SJCRH30 (cell line): ENCODE measurements at places on chromosomes 11 and 22. TPM values are rescaled to one million over a fixed set of nuclear protein-coding genes. Genes with fewer than 3 reads are reported as not detected.

- DNase-seq = no peak
Measured at GRCh38 chr11:121793916-121794315, 322.1 kb downstream of the BLID start.

- no peak for DNase-seq
Measured at GRCh38 chr11:110373051-110373702, 56.6 kb upstream of the FDX1 start.

DNA sequence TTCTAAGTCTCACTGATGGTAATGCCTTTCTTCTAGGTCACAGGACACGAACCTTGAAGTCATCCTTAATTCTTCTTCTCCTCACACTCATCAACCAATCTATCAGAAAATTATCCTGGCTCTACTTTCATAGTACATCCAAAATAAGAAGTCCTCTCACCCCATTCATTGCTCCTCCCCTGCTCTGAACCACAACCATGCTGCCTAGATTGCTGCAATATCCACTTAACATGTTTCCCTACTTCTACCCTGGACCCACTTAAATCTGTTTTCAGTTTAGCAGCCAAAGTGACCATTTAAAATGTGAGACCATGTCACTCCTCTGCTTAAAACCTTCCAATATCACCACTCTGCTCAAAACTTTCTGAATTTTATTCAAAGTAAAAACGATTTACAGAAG is 445.9 kb upstream of the FAT3 start:
- DNase-seq = no peak

The RBMXL2 gene
- total RNA-seq = not detected in 2 replicates

GRCh38 chr22:41041532-41041931 is 50.9 kb upstream of the EP300 start:
- no peak for DNase-seq

- no peak for DNase-seq
Measured at GRCh38 chr11:5154657-5155056, at the start of gene OR52A1. TSS of gene OR52A1 (minus strand) at chr11:5154757. CDS start at chr11:5152369, 2,388 bp downstream.

- peak; percentile 64 for DNase-seq
Measured at GRCh38 chr11:90204832-90205646, 17.8 kb downstream of the CHORDC1 start.

The IL10RA gene
- total RNA-seq = not detected in 2 replicates

The CCDC81 gene
- 0.81 and 1.2 TPM in 2 replicates for total RNA-seq

The OR8G5 gene
- not detected in 2 replicates for total RNA-seq

GRCh38 chr11:118895093-118896039 is 11.7 kb downstream of the CXCR5 start:
- no peak for DNase-seq

- DNase-seq = no peak
Measured at GRCh38 chr11:46388619-46389449, 2.7 kb downstream of the CHRM4 start.

GRCh38 chr22:41758231-41758630 is 42.2 kb upstream of the CCDC134 start:
- DNase-seq = no peak

GRCh38 chr11:26626346-26626745 is 54.3 kb upstream of the MUC15 start:
- DNase-seq = no peak

The HBB gene
- total RNA-seq = not detected in 2 replicates

The IL18 gene
- 0.14 and 0.18 TPM in 2 replicates for total RNA-seq

- DNase-seq = peak; percentile 21
Measured at GRCh38 chr11:64989416-64989815, 7.4 kb downstream of the BATF2 start.

The DGCR6 gene
- total RNA-seq = 5.4 and 8.2 TPM in 2 replicates

DNA sequence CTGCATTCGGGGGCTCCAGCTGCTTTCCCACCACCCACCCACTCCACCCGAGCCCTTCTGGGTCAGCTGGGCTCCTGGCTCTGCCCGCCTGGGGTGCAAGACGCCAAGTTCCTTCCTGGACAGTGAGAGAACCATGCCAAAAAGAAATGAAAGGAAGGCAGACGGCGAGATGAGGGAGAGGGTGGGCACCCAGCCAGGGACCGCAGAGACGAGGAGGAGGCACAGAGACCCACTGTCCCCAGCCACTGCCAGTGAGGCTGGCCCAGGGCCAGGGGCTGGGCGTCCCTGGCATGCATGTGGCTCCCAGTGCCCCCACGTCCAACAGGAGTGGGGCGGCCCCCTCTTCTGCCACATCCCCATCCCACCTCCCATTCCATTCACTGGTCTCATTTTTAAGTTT is 10.8 kb upstream of the CD81 start:
- DNase-seq = no peak

The B3GAT1 gene
- total RNA-seq = not detected in 2 replicates

- no peak for DNase-seq
Measured at GRCh38 chr11:44885919-44886789, 64.5 kb downstream of the TP53I11 start.

DNA sequence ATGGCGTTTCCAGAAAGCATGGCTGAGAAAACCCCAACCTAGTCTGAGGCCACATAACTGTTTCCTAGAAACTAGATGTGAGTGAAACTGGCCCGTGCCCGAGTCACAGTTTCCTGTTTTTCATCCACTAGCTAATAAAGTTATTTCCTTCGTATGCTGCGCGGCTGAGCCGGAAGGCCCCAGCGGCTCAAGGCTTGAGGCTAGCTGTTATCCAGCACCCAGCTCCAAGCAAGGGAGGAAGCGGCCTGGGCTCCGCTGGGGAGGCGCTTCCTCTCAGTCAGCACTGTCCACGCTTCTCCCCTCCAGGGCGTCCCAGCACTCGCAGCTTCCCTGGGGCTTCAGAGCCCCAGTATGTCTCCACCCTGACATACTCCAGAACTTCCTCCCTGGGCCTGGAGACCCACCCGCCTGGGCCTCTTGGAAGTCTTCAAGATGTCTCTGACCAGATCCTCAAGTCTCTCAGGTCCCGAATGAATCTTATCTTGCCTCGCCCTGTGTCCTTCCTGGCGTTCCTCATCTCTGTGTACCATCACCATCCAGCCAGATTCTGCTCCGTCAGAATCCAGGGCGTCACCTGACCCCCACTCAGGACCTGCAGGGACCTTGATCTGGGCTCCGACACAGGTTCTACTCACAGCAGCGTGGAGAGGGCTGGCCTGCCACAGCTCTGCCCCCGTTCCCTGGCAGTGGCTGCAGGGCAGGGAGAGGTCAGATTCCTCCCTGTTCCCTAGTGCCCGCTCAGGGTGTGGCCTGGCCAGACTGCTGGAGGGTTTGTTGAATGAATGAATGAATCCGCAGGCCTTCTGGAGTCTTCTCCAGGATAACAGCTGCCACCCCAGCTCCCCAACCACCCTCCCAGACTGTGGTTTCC is 81.9 kb downstream of the LRRC32 start:
- DNase-seq = no peak

- DNase-seq = peak; percentile 52
Measured at GRCh38 chr11:75325713-75326438, 25.6 kb downstream of the ARRB1 start.

The DRG1 gene
- total RNA-seq = 109 and 116 TPM in 2 replicates

GRCh38 chr11:120273432-120273831 is 33.5 kb downstream of the POU2F3 start:
- DNase-seq = no peak

GRCh38 chr11:14975252-14975587 is 3.1 kb upstream of the CALCA start:
- DNase-seq = no peak

DNA sequence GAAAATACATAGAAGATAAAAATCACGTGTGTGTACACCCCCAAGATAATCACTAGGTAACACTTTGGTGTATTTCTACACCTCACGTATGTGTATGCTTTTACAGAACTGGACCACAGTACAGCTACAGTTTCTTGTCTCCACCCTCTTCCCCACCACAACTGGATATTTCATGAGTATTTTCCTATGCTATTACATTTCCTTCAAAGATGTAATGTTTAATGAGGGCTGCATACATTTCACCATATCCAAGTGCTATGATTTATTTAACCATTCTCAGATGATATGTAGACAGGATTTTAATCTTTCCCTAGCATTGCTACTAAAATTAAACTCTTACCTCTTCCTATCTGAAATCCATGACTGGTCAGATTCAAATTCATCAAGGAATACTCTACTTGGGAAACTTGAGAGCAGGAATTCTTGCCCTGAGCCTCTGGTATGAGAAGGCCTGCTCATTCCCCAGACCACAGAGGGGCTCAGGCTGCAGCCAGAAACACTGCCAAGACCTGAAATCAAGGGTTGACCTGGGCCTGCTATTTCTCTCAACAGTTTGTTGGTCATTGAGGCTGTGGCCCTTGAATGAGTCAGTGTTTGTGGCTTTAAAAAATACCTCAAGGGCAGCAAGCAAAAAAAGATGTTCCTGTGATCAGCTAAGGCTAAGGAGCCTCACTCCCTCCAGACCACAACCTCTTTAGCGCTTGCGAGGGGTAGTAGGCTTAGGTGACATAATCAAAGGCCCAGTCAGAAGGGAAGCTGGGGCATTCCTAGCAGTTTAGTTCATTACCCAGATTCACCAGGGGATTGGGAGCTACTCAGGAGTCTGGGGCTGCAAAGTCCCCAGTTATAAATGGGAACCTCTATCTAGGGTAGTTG is 55.5 kb downstream of the ABTB2 start:
- peak; percentile 68 for DNase-seq

DNA sequence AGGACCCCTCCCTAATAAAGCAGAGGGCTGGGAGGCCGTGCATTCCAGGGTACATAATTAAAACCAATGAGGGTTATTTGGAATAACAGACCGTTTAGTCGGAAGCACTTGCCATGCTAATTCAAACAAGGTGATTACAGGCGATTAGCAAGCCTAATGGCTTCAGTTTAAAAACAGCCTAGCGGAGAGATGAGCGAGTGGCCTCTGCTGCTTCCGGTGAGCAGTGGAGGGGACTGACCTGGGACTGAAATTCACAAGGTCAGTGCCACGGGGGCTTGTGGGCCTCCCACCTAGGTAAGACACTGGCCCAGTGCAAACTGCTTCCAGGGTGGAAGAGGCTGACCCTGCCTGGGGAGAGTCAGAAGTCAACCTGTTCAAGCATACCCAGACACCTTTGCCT is 56.8 kb upstream of the ALX4 start:
- DNase-seq = no peak

DNA sequence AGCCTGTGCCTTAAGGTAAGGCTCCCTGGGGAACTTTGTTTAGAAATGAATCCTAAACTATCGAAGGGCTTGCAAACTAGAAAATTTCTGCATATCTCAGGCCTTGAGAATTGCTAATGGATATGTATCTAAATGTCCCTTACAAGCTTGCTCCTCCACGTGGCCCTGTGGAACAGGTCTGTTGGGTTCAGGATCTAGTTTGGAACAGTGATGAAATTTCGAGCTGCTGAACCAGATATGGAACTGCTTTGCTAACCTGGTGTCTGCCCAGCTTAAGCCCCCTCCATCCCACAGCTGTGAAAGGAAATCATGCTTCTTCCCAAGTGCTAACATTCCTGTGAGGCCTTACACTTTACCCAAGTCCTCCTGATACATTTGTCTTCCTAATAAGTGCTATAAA is 11.6 kb downstream of the SREBF2 start:
- no peak for DNase-seq

- no peak for DNase-seq
Measured at GRCh38 chr11:117594721-117595120, 202.3 kb downstream of the DSCAML1 start.

The RANGAP1 gene
- 55.4 and 56.5 TPM in 2 replicates for total RNA-seq

The MS4A6E gene
- not detected in 2 replicates for total RNA-seq

The PGA4 gene
- total RNA-seq = not detected in 2 replicates

GRCh38 chr11:69277074-69277809 is 16.7 kb upstream of the MYEOV start:
- DNase-seq = no peak

DNA sequence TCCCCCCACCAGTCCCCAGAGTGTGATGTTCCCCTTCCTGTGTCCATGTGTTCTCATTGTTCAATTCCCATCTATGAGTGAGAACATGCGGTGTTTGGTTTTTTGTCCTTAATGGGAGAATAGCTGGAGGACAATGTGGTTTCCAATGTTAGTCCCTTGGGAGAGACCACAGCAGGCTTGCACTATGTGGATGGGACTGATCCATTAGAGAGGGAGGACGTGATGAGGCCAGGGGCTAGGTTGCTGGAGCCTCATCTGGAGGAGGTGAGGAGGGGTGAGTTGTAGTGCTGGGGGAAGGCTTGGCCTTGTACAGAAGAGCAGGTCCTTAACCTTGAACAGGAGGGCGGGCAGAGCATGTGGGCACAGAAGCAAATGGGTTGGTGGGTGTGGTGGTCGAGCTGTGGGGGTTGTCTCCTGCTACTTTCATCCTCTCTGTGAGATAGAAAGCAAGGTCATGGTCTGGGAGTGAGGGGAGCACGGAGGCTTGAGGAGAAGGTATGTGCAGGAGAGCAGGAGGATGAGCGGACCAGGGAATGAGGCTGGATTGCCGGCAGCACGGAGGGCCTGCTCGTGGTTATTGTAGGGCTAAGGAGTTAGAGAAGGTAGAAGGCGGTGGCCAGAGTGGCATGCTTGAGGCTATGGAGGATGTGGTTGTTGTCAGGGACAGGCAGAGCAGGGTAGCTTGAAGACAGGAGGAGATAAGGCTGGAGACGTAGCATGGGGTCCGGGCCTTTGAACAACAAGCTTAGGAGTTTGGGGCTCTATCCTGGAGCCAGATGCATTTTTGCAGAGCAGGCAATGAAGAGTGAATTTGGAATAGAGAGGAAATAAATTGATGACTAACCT is 11.2 kb upstream of the SREBF2 start:
- DNase-seq = peak; percentile 29

DNA sequence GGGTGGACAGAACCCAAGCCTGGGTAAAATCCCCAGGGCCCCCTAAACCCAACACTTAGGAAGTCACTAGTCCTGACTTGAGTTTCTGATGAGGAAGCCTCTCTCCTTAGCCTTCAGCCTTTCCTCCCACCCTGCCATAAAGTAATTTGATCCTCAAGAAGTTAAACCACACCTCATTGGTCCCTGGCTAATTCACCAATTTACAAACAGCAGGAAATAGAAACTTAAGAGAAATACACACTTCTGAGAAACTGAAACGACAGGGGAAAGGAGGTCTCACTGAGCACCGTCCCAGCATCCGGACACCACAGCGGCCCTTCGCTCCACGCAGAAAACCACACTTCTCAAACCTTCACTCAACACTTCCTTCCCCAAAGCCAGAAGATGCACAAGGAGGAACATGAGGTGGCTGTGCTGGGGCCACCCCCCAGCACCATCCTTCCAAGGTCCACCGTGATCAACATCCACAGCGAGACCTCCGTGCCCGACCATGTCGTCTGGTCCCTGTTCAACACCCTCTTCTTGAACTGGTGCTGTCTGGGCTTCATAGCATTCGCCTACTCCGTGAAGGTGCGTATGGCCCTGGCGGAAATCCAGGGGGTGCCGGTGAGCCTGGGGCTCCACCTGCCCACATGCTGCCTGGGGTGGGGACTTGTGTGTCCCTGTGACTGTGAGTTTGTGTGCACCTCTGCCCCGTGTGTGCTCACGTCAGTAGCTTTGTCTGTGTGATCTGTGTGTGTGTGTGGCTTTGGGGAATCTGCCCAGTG is at the start of gene IFITM1:
IFITM1 (plus strand) TSS at position 254 of the 767 bp plus-strand sequence; CDS start at position 385, 131 bp downstream.
- no peak for DNase-seq
